ENCODE measurements at places on chromosomes 16 and 17.

GRCh38 chr16:18041864-18042834, 294.4 kb downstream of the NPIPA8 start:
- no peak for DNase-seq

DNA sequence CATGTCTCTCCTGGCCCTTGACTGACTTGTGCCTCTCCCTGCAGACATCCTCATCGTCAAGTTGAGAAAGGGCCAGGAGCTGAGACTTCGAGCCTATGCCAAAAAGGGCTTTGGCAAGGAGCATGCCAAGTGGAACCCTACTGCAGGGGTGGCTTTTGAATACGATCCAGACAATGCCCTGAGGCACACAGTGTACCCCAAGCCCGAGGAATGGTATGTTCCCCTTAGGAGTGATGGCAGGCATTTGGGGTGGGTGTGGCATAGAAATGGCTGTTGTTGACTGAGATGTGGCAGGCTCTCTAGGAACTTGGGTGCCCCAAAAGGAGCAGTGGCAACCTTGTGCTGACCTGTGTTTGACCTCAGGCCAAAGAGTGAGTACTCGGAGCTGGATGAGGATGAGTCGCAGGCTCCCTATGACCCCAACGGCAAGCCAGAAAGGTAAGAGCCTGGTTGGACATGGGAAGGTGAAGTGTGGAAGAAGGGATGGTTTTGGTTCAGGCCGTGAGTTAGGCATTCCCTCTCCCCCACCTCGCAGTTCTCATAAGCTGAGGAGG, 7.5 kb downstream of the POLR2C start:
- DNase-seq, result no peak

- peak; percentile 72 for DNase-seq
Measured at GRCh38 chr17:42405963-42406495, 17.0 kb downstream of the CAVIN1 start.

GRCh38 chr17:19457046-19457445, 46.0 kb downstream of the RNF112 start:
- DNase-seq, result no peak

- no peak for DNase-seq
Measured at GRCh38 chr17:9204637-9205329, 183.5 kb downstream of the NTN1 start.

- DNase-seq, result no peak
Measured at GRCh38 chr17:1989135-1989534, 36.0 kb downstream of the RTN4RL1 start.

DNA sequence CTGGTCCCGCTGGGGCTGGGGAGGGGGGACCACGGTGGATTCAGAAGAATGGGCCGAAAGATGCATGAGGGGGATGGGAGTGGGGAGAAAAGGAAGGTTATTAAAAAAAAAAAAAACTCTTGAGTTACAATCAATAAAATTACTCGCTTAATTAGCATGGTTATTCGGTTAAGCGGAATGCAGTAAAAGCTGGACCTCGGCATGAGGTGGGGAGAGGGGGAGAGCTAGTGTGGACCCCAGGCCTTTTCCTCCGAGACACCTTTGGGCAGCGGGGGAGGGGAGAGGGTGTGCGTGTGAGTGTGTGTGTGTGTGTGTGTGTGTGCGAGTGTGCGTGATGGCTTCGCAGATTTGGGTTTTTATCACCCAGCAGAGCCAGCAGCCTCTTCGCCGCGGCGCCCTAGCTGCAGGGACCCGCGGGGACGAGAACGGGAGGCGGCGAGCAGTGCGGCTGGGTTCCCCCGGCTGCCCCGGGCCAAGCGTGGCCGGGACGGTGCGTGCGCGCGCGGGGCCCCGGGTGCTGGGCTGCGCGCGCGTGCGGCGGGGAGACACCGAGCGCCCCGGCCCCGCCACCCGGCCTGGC, 3.7 kb downstream of the BAHCC1 start:
- no peak for DNase-seq

- DNase-seq, result no peak
Measured at GRCh38 chr17:62937606-62938005, 28.4 kb upstream of the TANC2 start.

GRCh38 chr16:51450376-51450775, 299.3 kb upstream of the SALL1 start:
- DNase-seq, result no peak

GRCh38 chr16:30382111-30382881, at the start of gene SEPTIN1:
Gene SEPTIN1, minus strand, starts transcription at chr16:30382561. Its CDS starts 19 bp downstream, at chr16:30382542.
- peak; percentile 60 for DNase-seq
